Activated T-helper 1 cell treated with Interleukin-2 at 50 U/mL for 16 hours (primary cell): ENCODE measurements at places on chromosomes 3 and 15.

DNA sequence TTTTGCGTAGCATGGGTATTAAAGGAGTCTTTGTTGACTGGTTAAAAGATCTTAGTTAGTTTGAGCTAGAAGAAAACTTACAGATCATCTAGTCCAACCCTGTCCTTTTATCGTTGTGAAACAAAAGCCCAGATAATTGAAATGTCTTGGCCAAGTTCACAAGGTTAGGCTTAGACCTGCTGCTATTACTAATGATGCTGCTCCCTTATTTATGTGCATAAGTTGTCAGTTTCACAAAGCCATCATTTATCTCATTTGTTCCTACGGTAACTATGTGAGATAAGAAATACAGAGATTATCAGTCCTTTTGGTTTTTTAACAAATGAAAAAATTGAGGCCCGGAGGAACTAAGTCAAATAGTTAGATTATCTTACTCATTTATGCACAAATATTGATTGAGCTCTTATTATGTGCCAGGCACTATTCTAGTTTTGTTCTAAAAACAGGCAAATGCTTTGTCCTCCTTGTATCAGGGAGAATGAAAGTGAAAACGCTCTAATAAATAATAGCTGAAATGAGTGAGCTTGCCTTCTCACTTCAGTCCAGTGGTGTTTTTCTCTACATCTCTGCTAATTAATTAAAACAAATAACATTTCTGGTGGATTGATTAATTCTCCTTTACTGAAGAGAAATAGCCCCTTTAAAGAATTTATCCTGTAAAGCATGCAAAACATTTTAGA lies 49.1 kb upstream of the TPRG1 start:
- DNase-seq, result no peak

DNA sequence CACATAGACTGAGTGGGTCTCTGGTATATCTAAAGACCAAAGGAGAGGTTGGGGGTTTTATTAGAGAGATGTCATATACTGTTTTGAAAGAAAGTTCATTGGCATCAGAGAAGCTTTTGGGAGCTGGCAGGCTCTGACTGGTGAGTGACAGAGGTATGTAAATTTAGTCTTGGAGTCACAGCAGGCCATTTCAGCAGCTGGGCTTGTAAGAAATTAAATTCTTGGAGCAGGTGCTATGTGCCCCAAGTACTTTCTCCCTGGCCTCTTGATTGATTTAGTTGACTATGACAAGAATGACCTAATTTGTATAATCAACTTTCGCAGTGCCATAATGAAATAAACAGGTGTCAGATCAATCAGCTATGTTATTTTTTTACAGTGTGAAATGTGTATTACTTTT lies 47.8 kb upstream of the CDAN1 start:
- DNase-seq, result no peak

DNA sequence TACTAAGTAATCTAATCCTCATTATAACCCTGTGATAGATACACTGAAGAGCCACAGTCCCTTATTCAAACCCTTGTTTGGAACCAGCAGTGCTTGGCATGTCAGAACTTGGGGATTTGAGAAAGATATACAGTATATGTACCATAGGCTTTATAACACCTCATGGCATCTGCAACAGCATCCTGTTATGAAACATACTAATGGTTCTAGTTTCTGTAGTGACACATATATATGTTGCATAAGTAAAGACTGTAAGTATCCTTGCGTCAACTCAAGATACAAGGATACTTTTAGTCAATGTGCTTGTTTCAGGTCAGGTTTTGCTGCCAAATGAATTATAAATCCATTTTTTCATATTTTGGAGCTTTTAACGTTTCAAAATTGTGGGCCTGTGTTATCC lies 58.5 kb downstream of the CCNL1 start:
- no peak for DNase-seq

- no peak for DNase-seq
Observed at GRCh38 chr15:40090774-40091455, 17.8 kb downstream of the BMF start.

DNA sequence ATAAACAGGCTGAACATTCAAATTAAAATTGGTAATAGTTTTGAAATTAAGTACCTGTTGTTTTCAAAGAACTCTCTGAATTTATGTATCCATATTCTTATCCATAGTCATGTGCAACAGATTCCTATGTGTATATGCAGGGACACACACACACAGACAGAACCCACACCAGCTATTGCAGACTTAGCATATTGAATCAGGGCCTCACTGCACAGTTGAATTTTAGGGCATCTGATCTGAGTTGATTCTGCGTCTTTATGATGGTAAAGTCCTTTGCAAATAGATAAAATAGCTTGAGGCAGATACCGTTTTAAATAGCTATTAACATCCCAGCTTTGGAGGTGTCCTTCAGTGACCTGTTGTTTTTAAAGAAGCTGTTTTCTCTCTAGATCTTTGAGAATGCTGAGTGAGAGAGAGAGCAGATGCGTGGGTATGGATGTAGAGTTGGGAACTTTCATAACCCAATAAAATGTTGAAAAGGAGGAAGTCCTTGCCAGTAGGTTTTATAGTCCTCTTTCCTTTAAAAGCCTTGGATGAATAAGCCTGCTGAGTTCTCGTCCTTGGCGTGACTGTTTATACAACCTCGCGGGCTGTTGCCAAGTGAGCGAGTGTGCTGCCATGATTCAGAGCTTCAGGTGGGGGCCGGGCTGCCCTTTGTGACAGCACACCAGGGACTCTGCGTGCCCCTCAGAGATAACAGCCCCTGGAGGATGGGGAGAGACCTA lies 18.3 kb downstream of the MYZAP start:
- no peak for DNase-seq

- DNase-seq, result no peak
Observed at GRCh38 chr3:193962986-193963685, 172.8 kb upstream of the HES1 start.

DNA sequence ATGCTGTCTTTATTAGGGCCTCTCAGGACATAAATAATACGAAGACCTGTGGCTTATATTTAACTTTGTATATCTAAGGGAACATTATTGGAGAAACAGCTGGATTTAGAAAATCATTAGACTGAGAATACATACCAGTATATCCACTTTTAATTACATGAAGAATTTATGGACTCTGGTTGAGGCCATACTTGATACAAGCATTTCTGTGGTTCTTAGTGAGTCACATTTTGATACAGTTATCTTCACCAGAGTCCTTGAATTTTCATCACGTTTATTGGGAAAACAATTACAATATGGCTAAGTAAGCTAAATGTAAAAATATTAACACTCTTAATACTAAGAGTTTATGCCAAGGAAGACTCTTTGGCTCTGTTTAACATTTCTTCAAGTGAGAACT lies 9.9 kb downstream of the KIF23 start:
- DNase-seq, result no peak

DNA sequence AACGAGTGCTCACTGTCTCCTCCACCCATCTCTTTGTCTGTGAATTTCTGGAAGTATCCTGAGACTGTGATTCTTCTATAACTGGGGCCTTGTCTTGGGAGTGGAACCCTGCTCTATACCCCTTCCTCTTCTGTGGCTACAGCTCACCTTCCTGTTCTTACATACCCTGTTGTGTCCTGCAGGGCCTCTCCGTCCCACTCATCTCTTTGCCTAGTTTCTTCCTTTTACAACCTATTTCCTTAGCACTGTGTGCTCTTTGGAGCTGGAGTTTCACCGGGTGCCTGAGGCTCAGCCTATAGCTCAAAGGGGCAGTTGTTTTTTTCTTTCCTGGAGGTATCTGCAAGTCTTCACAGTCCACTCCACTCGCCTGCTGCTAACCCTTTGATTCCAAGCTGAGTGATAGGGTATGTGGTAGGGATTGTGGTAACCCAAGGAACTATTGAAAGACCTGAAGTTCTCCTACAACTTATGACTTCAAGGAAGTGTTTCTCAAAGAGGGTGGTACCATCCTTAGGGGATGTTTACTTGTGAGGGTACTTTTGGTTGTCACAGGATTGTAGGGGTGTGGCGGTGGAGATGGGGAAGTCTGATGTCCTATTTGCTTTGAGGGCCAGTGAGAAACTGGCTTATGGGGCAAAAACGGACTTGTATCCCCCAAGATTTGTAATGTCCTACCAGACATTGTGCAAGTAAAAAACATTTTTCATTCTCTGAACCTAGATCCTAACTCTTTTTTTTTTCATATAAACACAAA lies 66.6 kb upstream of the ARL8B start:
- no peak for DNase-seq

DNA sequence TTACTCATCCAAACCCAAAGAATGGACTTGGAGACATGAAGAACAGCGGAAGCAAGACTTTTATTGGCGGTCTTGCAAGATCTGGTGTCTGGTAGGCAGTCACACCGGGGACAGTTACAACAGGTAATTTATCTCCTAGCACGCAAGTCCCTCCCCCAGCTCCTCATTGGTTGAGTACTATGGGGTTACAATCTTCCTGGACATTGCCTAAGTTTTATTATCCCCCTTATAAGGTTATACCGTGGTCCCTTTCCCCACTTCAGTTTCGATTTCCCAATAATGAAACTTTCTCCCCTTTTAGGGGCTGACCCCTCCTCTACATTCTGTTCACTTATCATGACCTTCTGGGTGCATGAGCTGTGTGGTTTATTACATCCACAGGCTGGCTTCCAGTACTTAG lies 18.7 kb downstream of the ARL8B start:
- DNase-seq, result no peak

DNA sequence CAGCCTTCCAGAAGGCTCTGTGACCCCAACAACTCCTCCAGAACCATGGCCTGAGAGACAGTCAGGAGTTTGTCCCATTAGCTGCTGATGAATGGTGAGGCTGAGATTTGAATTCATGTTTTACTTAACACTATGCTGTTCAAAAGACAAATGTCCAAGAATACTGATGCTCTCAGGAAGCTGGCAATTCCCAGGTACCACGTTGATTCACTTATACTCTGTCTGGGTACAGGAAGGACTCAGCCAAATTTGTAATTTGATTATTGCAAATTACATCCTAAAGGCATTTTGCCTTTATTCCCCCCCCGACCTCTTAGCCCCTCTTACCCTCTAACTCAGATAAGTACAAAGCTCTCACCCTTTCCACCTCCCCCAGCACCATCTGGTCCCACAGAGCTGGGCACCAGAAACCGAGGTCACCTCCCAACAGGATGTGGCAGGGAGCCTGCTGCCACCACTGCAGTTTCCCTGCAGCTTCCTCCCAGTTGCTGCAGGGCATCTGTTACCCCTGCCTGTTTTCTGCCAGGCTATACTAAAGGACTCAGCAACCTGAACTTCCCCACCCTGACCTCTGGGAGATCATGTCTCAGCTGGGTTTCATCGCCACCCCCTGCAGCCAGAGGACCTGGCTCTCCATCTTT lies 33.6 kb downstream of the EAF1 start:
- no peak for DNase-seq

- peak; percentile 5 for DNase-seq
Observed at GRCh38 chr3:56980798-56981390, 79.6 kb upstream of the SPATA12 start.

DNA sequence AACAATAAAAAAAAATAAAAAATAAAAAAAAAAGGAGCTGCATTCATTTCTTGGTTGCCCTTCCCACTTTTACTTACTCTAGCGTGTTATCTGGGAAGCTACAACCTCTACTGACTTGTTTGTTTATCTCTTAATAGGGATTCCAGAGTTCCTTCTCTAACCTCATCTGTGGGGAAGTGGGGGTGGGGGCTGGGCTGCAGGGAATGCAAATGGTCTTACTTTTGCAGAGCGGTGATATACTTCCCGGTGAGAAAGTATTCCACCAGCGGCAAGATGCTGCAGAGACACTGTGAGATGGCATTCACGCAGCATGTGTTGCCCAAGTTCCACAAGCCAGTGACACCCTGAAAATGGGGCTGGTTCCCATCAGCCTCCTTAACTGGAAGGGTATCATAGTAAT lies 2.1 kb downstream of the USP50 start:
- no peak for DNase-seq

DNA sequence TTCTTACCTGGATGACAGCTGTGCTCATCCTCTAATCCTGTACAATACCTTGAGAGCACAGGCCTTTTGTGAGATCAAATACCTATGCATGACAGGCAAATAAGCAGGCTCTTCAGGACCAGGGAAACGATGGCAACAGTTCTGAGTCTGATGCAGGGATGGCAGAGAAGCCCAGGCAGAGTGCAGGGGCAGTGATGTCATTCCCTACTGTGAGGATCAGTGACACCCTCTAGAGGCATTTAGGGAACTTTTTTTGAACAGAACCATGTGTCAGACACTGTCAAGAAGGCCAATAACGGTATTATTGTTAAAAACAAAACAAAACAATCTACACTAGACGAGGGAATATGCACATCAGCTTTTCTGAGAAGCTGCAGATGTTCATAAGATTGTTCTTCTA lies 314.8 kb upstream of the CTDSPL start:
- DNase-seq, result no peak

- DNase-seq, result no peak
Observed at GRCh38 chr15:36782681-36783080, 203.3 kb downstream of the CDIN1 start.

DNA sequence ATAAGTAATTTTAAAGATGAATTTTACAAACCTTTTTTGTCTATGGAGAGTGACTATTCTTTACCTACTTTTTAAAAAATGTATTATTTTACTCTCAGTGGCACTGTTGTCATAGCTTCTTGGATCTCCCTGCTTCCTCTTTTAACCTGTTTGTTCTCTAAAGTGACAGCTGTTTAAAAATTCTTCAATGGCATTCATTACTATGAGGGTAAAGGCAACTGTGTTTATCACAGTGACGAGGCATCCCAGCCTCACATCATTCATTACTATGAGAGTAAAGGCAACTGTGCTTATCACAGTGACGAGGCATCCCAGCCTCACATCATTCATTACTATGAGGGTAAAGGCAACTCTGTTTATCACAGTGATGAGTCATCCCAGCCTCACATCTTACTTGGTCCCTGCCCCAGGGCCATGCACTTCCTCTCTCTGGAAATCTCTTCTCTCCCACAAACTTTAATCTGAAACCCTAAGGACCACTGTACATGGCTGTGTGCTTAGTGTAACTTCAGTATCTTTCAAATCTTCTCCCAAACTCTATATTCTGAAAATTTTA lies 101.7 kb upstream of the ZNF717 start:
- DNase-seq, result no peak

GRCh38 chr3:65174713-65175112 lies 486.9 kb upstream of the ADAMTS9 start:
- DNase-seq, result no peak

GRCh38 chr15:73231661-73232419 lies 136.9 kb downstream of the HCN4 start:
- no peak for DNase-seq

- no peak for DNase-seq
Observed at GRCh38 chr3:142497729-142498128, 49.9 kb upstream of the XRN1 start.

GRCh38 chr3:135862361-135862760 lies 103.2 kb upstream of the PPP2R3A start:
- DNase-seq, result no peak

GRCh38 chr3:188166441-188166840 lies 12.5 kb downstream of the LPP start:
- no peak for DNase-seq

- DNase-seq, result no peak
Observed at GRCh38 chr15:66039117-66039871, 170.0 kb downstream of the RAB11A start.

- DNase-seq, result no peak
Observed at GRCh38 chr3:72224804-72225509, 440.0 kb upstream of the PROK2 start.
